ENCODE measurements at places on chromosomes 1 and 21. TPM values are rescaled to one million over a fixed set of nuclear protein-coding genes. Genes with fewer than 3 reads are reported as not detected.

HRNR gene
- 1.7 TPM for polyA plus RNA-seq

SHC1 gene
- polyA plus RNA-seq, result 91.5 TPM

LINGO4 gene
- not detected for polyA plus RNA-seq

S100A2 gene
- polyA plus RNA-seq, result 6.0 TPM

C1orf198 gene
- 88.8 TPM for polyA plus RNA-seq

TNFAIP8L2 gene
- polyA plus RNA-seq, result 1.2 TPM

TNFRSF18 gene
- 0.79 TPM for polyA plus RNA-seq

- DNase-seq, result no peak
These were observed 15.2 kb downstream of the SLC27A3 start for GRCh38 chr1:153790313-153790965.

GRCh38 chr1:233912447-233912846 lies 8.0 kb downstream of the SLC35F3 start:
- DNase-seq, result no peak

GRCh38 chr21:17572431-17572830 lies 40.3 kb downstream of the BTG3 start:
- DNase-seq, result no peak

- no peak for DNase-seq
These were observed 74.8 kb upstream of the ATP1B1 start for GRCh38 chr1:169031566-169032224.

DNA sequence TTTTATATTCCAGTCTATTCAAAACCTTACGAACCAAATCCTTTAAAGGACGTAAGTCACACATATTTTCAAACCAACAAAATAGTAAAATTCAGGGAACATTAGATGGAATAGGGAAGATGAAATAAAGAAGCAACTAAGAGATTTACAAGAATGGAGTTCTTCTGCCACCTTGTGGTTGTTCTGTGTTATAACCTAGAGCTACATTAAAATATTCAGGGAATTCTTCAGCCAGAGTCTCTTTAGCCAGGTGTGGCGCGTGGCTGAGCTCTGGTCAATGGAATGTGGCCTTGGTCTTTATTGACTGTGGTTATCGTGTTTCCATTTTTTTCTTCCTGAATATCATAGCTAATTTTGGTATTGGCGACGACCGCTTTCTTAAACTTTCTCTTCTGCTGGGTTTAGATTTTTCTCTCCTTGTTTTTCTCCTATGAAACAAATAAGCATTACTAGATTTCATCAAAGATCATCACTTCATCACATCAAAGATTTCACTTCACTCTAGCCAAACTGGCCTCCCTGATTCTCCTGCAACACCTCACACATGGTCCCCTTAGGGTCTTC lies 221.3 kb downstream of the MRPL39 start:
- DNase-seq, result peak; percentile 39

- peak; percentile 19 for DNase-seq
These were observed 75.8 kb downstream of the FOXJ3 start for GRCh38 chr1:42259059-42259738.

DNA sequence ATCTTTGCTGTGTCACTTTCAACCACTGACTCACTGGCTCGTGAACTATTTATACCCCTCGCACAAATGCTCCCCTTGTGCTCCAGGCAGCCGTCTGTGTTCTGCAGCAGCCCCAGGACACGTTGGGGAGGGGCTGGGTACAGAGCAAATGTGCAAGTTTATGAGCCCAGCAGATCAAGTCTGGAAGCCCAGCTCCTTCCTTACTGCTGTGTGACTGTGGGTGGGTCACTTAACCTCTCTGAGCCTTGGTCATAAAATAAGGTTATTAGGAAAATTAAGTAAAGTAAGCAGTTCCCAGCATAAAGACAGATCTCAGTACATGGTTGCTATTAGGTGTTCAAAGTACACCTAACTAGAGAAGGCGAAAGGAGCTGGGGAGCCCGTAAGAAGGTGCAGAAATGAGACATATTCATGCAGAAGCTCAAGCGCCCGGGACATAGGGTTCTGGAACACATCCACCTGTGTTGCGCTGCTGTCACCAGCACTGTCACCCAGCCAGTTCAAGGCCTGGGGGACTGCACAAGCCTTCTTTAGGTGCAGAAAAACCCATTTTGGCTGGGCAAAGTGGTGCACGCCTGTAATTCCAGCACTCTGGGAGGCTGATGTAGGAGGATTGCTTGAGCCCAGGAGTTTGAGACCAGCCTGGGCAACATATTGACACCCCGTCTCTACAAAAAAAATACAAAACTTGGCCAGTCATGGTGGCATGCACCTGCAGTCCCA lies 13.8 kb downstream of the EFHD2 start:
- DNase-seq, result no peak

DNA sequence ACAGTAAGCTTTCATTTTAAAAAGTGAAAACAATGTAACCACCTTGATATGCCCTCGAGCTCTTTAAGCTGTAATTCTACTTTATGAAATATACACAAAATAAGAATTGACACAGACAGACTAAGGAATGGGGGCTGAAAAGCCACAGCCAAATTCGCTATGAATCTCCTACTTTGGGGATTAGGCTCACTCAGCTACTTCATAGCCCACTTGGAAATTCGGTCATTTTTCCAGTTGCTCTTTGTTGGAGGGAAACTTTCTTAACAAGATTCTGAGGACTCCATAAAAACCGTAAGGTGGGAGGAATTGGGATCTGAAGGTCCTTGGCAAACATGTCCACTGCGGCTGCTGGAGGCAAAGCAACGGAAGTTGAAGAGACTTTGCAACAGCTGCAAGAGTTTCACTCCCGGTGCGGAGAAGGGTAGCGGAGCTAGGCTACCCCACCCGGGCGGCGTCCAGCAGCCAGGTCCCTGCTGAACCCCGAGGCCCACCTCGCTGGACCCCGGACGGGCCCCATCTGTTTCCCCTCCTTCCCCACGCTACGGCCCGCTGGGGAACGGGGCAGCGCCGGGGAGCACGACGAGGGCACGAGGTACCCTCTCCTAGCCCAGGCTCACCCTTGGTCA lies 634 bp downstream of the MYCBP start:
- DNase-seq, result no peak

DNA sequence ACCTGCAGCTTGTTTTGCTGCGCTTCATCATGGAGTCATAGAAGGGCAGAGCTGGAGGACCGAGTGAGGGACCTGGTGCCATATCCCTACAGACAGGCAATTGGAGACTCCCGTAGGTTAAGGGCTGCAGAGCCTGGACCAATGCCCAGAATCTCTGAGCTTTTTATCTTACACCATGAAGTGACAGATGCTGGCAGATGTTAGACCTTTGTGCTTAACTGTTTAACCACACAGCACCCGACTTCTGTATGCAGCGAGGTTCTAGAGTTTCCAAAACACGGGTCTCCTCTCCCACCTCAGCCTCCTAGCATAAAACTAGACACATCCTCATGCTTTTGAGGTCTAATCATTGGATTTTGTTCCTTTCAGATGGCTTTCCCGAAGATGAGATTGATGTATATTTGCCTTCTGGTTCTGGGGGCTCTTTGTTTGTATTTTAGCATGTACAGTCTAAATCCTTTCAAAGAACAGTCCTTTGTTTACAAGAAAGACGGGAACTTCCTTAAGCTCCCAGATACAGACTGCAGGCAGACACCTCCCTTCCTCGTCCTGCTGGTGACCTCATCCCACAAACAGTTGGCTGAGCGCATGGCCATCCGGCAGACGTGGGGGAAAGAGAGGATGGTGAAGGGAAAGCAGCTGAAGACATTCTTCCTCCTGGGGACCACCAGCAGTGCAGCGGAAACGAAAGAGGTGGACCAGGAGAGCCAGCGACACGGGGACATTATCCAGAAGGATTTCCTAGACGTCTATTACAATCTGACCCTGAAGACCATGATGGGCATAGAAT lies 47.6 kb downstream of the B3GALT5 start:
- no peak for DNase-seq

DNA sequence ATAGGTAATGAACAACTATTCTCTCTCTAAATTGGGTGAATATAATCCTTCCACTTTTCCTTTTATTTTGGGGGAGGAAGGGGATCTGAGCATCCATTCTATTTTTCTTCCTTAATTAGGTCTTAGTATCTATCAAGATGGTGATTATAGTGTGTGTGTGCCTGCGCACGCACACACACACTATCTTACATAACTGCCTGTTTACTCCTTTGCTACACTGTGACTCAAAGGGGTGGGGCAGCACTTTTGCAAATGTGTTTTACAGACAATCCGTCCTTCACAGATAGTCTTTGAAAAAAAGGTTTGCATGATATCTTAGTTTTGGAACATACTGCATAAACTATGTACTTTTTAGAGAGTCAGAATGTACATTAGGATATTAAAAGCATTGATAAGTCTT lies 191.5 kb downstream of the SDCCAG8 start:
- DNase-seq, result no peak

DNA sequence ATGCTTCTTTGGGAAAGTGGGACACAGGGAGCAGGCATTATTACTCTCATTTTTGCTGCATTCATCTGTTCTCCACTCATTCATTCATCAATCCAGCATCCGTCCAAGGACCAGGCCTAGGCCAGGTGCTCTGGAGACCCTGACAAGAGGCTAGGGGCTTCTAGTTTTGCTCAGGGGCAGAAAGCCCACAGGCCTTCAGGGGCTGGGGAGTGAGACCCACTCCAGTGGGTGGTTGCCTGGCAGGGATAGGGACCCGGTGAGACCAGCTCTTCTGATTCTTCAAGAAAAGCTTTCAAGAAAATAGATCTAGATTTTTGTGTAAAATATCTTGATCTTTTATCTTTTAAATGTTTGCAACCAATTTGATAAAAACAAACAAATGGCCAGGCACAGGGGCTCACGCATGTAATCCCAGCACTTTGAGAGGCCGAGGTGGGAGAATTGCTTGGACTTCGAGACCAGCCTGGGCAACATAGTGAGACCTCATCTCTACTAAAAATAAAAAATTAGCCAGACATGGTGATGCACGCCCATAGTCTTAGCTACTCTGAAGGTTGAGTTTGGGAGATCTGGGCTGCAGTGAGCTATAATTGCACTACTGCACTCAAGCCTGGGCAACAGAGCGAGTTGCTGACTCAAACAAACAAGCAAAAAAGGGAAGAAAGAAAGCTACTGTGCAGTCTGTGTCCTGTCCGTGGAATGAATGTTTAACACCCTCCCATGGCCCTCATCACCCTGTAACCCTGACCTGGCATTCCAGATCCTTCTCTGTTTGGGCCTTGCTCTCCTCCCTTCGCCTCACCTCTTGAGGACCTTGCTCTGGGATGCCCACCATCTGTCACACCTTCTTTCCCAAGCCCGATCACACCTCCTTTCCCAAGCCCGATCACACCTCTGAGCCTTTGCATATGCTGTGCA lies 17.3 kb upstream of the LRP8 start:
- no peak for DNase-seq

- DNase-seq, result no peak
These were observed 43.6 kb downstream of the C21orf91 start for GRCh38 chr21:17775431-17776126.

GRCh38 chr1:234977875-234978396 lies 150.7 kb downstream of the TOMM20 start:
- DNase-seq, result no peak

- no peak for DNase-seq
These were observed 831 bp upstream of the FOXD2 start for GRCh38 chr1:47436979-47437446.

GRCh38 chr1:55070293-55071164 lies 31.2 kb downstream of the PCSK9 start:
- no peak for DNase-seq

- DNase-seq, result no peak
These were observed 19.2 kb downstream of the EFCAB14 start for GRCh38 chr1:46699666-46700065.

DNA sequence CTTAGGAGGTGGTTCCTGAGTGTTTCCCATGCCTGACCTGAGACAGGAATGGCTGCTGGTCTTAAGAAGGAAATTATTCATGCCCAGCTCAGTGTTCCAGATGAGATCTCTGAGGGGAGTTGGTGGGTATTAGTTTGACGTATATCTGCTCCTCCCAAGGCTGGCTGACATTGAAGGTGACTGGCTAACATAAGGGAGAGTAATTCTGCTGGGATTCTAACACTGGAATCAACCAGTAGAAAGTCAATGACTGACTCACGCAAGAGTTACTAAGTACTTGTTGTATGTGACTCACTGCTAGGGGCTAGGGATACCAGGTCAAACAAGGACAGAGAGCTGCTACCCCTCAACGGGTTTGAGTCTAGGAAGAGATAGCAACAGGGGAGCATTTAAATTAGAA lies 177.3 kb downstream of the CACNA1E start:
- DNase-seq, result no peak

- no peak for DNase-seq
These were observed 10.8 kb upstream of the PLEKHG5 start for GRCh38 chr1:6502000-6502891.

DNA sequence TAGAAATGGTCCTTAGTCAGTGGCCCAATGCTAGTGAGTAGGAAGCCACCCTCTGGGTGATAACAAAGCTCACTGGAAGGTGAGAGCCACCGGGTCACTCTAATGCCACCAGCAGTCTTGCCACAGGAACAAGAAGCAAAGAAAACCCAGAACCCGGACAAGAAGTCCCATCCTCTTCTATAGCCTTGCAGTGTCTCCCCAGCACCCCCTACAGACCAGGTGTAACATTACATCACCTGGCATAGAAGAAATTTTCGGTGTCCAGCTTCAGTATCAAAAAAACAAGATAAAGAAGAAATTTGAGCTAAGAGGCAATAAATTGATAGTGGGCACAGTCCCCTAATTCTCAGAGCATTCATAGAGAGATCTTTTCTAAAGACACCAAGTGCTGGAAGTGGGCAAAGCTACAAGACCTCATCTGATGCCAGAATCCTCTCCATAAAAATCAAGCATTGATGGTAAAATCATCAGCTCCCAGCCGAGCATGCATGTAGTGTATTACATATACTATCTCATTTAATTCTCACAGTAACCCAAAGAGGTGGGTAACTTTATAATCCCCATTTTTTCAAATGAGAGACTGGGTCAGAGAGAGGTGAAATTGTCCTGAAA lies 491.0 kb downstream of the MATN1 start:
- DNase-seq, result no peak

- DNase-seq, result no peak
These were observed 1.1 kb downstream of the EFNA3 start for GRCh38 chr1:155079487-155080311.

GRCh38 chr1:45012639-45013278 lies 705 bp downstream of the UROD start:
- no peak for DNase-seq

GRCh38 chr1:239922778-239923522 lies 168.7 kb upstream of the FMN2 start:
- no peak for DNase-seq

GRCh38 chr21:18449605-18450550 lies 46.3 kb upstream of the TMPRSS15 start:
- no peak for DNase-seq
